Myocyte (in vitro differentiated cells): ENCODE measurements at places on chromosomes 7 and 10.

GRCh38 chr7:76318488-76319353, 16.2 kb downstream of the HSPB1 start:
- DNase-seq = peak; percentile 98

DNA sequence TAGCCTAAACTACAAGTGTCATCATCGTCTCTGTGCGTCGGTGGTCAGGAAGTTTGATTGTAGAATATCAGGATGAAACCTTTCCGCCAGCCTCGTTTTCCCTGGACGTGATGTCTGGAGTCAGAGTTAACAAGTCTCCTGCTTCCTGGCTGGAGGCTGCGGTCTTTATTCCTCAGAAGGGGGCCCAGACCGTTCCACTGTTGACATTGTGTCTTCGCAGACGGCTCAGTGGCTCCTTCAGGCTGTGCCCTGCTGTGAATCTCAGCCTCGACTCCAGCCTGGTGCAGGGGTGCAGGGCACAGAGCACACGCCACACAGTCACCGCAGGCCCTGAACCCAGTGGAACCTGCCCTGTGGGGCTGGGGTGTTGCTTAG, 37.2 kb upstream of the INSIG1 start:
- no peak for DNase-seq

DNA sequence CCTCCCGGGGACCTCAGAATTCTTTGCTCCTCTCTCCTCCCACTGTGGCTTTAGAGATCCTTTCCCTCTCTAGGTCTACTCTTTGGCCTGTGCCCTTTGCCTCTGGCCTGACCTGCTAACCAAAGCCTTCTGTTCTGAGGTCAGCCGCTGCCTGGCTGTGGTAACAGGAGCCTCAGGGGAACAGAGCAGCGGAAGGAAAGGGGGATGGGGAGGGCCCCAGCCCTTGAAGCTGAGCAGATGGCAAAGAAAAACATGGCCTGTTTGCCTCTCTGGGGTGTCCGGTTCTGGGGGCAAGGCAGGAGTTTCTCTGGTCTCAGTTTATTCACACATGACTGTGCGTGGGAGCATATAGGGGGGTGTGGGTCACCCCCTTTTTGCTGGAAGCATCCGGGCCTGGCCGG, 28.2 kb downstream of the COL26A1 start:
- peak; percentile 94 for DNase-seq

DNA sequence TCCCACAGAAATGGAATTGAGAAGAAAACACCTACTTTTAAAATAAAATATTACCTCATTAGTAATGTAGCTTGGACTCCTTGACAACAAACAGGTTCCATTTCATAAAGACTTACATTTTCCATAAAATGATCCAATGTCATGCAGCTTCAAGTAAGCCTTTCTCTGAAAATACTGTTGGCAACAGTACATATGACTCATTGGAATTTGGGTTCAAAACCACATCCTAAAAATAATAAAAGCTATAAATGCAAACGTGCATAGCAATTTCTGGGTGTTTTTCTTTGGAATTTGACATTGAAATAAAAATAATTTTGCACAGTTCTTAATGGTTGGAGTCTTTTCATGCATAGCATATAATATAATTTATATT, 47.9 kb downstream of the FHIP2A start:
- DNase-seq = peak; percentile 42

DNA sequence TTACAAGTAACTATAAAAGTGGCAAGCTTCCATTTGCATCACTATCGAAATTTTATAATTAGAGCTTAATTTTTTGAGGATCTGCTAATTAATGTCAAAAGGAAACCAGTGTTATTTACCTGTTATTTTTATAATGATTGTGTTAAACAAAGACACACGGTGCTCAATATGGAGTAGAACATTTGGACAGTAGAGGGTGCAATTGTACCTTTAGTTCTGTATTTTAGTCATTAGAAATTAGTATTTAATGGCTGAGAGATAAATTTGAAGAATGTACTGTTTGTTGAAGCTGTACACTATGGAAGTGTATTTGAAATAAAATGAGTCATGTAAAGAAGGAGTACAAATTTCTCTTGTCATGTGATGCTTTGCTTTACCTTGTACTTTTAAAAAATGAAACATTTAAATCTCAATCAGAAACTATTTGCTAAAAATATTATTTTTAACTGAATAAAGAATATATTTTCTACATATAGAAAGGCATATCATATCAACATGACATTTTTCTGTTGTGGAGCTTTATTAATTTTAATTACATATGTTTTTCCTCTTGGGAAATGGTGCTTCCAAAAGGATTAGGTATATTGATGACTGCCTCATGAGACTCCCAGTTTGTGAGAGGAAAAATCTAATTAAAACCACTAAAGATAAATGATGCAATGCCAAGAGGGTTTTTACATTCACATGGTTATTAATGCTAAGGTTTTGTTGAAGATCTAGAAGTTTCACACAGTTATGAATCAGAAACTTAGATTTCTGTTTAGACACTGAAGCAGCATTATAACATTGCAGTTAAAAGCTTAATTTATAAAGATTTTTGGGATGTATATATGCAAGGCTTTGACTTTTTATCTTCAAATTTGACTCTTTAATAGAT, 10.4 kb upstream of the PRKG1 start:
- peak; percentile 59 for DNase-seq

- DNase-seq = no peak
These were observed 21.6 kb downstream of the DNTT start for GRCh38 chr10:96325719-96326373.

DNA sequence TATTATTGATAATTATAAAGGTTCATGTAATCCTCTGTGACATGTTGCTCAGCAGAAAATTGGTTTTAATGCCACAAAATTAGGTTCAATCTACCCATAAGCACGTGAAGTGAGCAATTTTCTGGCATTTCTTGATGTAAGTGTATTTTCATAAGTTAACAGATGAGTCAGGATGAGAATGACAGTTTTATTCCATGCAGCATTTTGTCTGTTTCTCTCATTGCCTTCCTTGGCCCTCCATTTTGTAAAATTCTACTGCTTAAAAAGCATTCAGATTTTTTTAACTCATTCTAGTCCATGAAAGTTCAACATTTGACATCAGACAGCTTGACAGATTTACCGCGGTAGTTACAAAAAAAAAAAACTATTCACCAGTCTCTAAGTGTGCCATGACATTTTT, 4.0 kb upstream of the GFRA1 start:
- no peak for DNase-seq

DNA sequence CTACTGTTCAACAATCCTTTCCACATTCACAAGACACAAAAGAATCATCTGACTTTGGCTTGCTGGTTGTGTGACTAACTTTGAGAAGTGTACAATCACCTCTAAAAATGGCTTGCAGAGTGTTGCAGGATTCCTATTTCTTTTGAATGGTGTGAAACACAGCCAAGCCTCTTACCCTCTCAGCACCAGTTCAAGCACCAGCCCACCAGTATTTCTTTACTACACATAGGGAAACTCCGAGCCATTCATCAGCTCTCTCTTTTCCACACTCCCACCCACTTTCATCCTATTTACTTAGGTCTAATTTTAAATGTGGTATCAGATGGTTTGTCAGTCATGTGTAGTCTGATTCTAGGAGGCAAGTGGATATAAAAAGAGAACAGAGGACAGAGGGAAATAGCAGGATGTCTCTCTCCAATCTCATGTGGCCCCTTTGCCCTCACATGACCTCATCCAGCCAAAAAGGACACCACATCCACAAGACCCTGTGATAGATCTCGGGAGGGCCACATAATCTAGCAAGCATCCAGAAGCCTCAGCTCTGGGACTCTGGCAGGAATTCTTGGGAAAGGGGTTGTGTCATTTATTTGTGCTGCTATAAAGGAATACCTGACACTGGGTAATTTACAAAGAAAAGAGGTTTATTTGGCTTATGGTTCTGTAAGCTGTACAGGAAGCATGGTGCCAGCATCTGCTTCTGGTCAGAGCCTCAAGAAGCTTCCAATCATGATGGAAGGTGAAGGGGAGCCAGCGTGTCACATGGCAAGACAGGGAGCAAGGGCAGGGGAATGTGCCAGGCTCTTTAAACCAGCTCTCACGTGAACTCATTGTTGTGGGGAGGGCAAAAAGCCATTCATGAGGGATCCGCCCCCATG, 66.8 kb upstream of the NEBL start:
- peak; percentile 3 for DNase-seq

DNA sequence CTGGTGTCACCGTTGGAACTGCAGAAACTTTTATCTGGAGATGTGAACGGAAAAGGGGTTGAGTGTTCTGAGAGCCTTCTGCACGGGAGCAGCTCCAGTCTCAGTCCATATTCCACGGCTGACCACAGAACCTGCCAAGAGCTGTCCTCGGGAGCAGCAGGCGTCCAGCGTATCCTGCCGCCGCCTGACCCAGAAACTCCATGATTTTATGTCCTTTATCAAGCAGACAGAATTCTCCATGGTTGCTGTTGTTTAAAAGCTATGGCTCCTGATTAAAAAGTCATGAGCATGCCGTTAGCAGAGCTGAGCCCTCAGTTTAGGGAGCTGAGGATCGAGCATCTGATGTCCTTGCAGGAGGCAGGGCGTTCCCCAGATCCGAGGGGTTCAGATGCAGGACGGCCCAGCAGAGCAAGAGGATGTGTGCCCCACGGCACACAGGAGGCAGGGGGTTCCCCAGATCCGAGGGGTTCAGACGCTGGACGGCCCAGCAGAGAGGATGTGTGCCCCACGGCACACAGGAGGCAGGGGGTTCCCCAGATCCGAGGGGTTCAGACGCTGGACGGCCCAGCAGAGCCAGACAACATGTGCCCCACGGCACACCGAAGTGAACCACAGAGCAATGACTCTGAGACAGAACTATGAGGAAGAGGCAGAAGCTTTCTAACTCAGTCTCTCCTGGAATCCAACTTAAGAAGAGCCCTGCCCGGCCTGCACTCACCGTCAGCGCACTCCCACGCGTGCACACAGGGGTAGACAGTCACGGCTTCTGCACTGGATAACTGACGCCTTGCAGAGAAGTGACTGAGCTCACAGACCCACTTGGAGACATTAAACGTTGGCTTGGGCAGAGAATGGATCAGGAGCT, 96.4 kb downstream of the WDR37 start:
- no peak for DNase-seq

GRCh38 chr7:73330772-73331171, 2.8 kb downstream of the FKBP6 start:
- no peak for DNase-seq
